ENCODE measurements at places on chromosomes 4 and X.
A peak's percentile ranks its signal among the peaks of the same experiment; 100 is the strongest.

- DNase-seq: no peak
Observed at GRCh38 chrX:88439935-88440334, 307.1 kb upstream of the CPXCR1 start.

- no peak for DNase-seq
Observed at GRCh38 chrX:129553619-129554288, 13.7 kb downstream of the OCRL start.

DNA sequence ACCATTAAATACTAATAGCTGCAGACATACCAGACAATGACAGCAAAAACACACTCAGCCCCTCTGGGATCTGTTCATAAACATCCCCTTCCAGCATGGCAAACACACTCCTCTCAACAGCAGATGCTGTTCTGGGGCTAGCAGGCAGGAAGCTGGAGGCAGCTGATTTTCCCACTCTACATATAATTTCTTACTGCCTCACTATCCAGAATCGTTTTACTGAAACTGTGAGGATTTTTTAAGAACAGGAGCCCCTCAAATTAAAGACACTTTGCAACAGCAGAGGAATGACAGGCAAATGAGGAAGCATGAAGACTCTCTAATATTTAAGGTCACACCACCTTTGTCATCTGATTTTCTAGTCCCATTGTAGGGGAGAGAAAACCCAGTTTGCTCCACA, 2.2 kb downstream of the MAPK10 start:
- DNase-seq: peak; percentile 54

DNA sequence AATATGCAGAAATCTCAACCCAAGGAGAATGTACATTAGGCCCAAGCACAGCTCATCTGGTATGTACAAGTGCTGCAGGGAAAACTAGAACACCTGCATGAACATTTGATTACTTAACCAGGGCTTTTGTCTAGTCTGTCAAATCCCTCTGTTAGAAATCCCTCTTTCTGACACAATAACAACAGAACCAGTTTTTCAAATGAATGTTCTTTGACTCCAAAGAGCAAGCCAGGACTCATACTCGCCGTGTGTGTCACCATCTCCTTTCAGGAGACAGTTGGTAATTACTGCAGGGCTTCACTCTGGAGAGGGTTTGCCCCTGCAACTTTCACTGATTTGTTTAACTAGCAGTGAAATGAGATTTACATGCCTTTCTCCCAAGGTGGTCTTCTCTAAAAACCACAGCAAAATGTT, 143.0 kb upstream of the FAM241A start:
- DNase-seq: peak; percentile 84

GRCh38 chr4:186347743-186348142, 81.8 kb downstream of the F11 start:
- no peak for DNase-seq

GRCh38 chr4:183797011-183797444, 108.1 kb upstream of the STOX2 start:
- no peak for DNase-seq

GRCh38 chr4:110533940-110534339, 58.0 kb downstream of the ENPEP start:
- DNase-seq: peak; percentile 20

DNA sequence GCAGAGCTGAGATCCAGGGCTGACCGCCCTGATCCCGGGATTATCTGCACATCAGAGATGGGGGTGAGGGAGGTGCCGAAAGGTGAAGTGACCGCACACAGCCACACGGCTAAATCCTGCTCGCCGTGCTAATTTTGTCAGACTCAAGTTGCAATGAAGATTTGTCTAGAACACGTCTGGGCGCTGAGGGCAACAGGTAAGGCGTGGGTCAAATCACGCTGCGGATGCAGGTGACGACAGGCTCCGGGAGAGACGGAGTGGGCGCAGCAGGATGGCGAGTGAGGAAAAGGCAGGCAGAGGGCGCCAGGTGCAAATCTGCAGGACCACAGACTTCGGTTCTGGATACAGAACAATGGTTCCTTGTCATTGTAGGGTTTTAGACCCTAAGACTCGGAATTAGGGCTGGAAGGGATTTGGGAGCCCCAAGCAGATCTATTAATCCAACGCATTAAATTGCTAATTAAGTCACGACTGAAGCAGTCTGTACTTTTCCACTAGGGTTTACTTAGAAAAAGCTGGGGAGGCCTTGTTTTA, 1.9 kb upstream of the TBC1D14 start:
- peak; percentile 53 for DNase-seq

DNA sequence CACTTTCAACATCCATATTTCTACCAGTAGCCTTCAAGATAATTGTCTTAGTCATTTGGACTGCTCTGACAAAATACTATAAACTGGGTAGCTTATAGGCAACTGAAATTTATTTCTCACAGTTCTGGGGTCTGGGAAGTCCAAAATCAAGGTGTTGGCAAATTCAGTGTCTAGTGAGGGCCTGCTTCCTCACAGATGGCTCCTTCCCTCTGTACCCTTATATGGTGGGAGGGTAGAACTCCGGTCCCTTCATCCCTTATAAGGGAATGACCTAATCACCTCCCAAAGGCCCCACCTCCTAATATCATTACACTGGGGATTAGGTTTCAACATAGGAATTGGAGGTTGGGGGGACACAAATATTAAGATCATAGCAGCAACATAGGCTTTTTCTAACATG, 7.4 kb upstream of the TBC1D25 start:
- DNase-seq: no peak

DNA sequence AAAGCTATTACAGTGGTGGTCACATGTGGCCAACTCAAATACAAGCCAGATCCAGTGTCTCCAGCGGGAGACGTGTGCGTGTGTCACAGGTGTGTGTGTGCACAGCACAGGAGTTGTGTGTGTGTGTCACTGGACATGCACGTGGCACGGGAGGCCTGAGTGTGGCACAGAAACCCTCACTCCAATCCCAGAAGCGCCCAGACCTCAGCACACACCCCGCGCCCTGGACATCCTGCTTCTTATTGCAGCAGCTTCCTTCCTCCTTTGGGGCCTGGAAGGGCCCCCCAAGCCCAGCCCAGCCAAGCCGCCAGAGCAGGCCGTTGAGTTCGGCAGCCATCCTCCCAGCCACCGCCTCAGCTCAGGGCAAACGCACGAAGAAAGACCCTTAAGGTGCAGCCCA, 37.9 kb downstream of the ACOX3 start:
- no peak for DNase-seq

DNA sequence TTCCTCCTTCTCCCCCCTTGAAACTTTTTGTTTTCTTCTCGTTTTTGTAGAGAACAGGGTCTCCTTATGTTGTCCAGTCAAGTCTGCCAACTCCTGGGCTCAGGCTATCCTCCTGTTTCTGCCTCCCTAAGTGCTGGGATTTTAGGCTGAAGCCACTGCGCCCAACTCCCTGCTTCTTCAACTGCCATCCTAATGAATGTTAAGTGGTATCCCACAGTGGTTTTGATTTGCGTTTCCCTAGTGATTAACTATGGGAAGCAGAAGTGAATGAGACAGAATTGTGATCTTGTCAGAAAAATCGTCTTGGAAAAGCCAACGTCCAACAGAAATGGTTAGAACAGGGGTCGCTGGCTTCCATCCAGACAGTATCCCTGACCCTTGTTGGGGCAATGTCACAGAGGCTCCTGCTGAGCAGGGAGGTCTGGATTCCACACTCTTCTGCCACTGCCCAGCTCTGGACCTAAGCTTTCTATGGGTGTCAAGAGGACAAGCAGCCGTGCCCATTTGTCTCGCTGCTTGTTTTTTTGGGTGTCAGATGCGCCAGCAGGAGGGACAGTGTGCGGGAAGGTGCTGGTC, 869 bp upstream of the ADD1 start:
- peak; percentile 42 for DNase-seq

All from NCI-H69 (cell line).